ENCODE measurements at places on chromosomes 2 and 18.

GRCh38 chr2:151262629-151263028 is 966 bp upstream of the RBM43 start:
- no peak for DNase-seq

DNA sequence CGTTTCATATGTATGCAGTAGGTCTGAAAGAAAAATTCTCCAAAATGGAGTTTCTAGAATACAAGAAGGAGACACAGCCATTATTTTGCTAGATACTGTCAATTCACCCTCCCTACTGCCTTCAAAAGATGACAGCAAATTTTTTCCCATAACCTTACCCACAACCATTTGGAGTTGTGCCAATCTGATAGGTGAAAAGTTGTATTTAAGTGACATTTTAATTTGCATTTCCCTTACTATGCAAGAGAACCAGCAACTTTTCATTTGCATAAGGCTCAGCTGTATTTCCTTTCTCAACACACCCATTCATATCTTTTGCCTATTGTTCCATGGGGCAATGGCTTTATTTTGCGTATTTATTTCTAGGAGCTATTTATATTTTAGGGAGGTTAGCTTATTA is 31.4 kb upstream of the IL18RAP start:
- no peak for DNase-seq

- DNase-seq, result no peak
These were observed 49.4 kb downstream of the HNMT start for GRCh38 chr2:138013639-138014038.

GRCh38 chr2:99808361-99809200 is 318.8 kb upstream of the REV1 start:
- no peak for DNase-seq

DNA sequence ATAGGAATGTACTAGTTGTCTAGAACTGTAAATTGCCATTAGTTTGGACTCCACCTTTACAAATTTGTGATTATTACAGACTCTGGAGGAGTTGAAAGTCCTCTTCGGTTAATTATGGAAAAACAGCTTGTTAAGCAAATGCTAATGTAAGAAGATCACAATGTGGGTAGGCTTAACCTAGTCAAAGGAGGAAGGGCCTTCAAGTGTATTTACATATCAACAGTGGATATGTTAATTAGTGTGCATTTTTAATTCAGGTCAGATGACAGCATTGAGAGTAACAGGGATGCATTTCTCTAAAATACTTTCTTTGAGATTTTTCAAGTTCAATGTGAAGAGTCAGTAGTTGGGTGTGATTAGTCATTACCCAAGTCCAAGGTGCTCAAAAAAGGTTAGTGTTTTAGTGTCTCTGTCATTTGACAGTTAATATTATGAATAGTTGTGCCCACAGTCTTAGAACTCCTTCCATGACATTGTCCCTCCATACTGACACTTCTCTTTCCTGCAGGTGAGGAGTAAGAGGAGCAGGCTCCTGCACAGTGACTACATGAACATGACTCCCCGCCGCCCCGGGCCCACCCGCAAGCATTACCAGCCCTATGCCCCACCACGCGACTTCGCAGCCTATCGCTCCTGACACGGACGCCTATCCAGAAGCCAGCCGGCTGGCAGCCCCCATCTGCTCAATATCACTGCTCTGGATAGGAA is 28.0 kb downstream of the CD28 start:
- DNase-seq, result no peak

DNA sequence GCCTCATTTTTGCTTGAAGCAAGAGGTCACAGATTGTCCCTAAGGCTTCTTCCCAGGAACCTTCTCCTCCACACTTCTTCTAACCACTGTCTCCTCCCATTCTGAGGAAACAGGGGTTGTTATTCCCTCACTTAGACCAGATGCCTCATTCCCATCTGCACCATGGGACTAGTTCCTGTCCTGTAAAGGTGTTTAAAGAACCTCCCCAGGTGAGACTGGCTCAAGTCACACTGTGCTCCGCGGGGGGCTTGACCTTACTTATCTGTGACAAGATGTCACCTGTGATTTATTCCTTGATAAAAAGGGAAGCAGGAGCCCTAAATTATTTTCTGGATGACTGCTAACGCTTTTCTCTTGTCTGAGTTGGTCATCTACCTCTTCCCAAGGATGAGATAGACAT is 8.2 kb upstream of the CDH2 start:
- DNase-seq, result no peak

DNA sequence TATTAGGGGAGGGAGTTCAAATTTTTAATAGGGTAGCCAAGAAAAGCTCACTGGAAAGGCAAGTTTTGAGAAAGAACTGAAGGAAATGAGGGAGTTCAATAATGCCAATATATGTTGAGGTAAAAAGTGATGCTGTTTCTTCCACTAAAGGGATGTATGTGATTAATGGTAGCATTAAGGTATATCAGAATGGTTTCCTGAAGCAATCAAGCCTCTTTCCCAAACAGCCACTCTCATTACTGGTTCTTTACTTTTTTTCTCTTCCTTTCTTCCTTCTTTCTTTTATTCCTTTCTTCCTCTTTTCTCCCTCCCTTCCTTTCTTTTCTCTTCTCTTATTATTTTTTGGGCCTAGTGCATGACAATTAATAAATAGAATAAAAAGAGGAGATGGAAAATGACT is 433.5 kb downstream of the SATB2 start:
- DNase-seq, result no peak

DNA sequence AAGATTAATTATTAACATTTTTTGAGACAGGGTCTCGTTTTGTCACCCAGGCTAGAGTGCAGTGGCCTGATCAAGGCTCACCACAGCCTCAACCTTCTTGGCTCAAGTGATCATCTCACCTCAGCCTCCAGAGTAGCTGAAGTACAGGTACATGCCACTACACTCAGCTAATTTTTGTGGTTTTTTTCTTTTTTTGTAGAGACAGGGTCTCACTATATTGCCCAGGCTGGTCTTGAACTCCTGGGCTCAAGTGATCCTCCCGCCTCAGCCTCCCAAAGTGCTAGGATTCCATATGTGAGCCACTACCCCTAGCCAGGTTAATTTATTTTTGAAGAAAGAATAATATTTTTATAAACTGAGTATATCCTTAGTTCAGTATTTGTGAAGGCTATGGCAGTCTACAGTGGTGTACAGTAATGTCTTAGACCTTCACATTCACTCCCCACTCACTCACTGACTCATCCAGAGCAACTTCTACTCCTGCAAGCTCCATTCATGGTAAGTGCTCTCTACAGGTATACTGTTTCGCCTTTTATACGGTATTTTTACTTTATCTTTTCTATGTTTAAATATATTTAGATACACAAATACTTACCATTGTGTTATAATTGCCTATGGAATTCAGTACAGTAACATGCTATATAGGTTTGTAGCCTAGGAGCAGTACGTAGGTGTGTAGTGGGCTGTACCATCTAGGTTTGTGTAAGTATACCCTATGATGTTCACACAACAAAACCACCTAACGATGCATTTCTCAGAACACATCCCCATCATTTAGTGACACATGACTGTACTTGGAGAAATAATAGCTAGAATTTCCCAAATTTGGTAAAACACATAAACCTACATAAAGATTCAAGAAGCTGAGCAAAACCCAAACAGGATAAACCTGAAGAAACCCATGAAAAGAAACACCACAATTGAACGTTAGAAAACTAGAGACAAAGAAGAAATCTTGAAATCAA is 38.6 kb downstream of the MGAT4A start:
- DNase-seq, result no peak

DNA sequence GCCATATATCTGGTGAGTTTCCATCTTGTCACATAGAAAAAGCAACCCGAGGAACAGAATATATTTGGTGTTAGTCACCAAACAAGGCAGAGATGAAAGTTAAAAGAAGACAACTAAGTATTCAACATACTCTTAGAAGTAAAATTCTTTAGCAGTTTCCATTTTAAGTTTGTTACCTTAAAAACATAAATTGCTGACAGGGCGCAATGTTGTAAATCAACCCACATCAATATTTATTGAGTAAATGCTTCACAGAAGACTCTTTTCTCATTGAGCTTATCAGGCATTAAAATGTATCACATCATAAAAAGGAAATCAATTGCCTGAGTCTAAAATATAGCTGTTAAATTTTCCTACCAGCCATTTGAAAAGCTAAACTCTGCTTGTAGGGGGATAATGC is 603.0 kb downstream of the FBXO15 start:
- DNase-seq, result no peak

DNA sequence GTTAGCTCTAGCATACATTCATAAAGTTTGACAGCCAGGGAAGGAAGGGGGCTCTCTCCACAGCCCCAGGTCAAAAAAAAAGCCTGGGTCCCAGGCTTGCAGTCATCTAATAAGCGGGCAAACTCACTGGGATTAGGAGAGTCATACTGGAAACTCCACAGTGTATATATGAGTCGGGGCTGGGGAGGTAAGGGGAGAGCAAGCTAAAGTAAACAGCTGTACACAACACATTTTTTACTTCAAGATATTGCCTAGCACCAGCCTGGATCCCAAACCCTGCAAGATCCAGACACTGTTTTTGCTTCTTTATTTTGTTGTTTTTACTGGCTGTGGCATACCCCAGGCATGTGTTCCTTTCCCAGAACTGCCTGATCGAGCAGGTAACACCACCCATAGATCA is 291.3 kb upstream of the TANK start:
- no peak for DNase-seq

GRCh38 chr18:62880673-62881364 is 165.5 kb downstream of the PHLPP1 start:
- DNase-seq, result no peak

GRCh38 chr2:19360966-19361321 is 2.5 kb upstream of the OSR1 start:
- DNase-seq, result no peak

DNA sequence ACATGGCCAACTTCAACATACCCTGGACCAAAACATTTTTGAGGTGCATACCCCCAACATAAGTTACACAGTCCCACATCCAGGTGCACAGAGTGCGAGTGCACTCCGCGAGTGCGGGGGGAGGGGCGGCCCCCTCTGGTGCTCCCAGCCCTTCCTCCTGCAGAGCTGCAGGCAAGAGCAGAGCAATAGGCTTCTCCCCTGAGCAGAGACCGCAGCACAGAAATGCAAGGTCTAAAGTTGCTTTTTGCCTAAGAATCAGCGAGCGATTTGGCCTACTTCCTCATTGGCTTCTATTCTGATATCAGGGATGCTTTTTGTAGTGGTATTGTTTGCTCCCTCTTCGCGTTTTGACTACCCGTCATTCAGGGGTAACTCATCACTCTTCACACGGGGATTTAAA is 40.6 kb downstream of the BOLA3 start:
- no peak for DNase-seq

DNA sequence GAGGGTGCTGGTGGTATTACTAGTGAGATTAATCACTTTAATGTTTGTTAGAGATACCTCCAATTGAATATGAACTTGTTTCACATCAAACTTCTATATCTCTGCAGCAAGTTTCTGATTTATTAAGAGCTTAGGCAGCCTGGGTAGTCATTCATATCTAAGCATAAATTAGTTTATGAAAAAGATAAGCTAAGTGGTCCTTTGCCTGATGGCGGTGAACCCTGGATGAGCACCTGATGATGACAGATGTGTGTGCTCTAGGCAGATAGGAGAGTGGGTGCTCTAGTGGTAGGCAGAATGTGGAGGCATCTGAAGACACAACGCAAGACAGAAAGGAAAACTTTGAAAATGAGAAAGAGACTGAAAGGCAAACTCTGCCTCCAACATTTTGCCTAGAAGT is 5.0 kb downstream of the FKBP7 start:
- DNase-seq, result no peak

GRCh38 chr18:848062-848861 is 36.2 kb upstream of the YES1 start:
- DNase-seq, result no peak

GRCh38 chr2:16626997-16627605 is 38.5 kb downstream of the CYRIA start:
- peak; percentile 31 for DNase-seq

DNA sequence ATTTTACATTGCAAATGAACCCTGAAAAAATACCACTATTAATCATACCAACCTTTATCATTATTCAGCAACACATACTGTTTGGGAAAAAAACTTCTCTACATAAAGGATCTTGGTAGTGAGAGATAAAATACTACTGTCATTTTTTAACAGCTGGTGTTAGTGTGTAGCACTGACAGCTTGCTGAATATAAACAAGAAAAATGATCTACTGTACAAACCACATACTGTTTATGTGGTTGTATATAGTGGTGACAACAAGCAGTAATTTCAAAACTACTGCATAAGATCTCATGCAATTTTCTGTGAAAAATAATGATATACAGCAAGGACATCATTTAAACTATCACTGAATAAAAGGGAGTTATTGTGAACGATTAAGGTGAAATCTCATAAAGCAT is 601.2 kb downstream of the LRP1B start:
- no peak for DNase-seq

DNA sequence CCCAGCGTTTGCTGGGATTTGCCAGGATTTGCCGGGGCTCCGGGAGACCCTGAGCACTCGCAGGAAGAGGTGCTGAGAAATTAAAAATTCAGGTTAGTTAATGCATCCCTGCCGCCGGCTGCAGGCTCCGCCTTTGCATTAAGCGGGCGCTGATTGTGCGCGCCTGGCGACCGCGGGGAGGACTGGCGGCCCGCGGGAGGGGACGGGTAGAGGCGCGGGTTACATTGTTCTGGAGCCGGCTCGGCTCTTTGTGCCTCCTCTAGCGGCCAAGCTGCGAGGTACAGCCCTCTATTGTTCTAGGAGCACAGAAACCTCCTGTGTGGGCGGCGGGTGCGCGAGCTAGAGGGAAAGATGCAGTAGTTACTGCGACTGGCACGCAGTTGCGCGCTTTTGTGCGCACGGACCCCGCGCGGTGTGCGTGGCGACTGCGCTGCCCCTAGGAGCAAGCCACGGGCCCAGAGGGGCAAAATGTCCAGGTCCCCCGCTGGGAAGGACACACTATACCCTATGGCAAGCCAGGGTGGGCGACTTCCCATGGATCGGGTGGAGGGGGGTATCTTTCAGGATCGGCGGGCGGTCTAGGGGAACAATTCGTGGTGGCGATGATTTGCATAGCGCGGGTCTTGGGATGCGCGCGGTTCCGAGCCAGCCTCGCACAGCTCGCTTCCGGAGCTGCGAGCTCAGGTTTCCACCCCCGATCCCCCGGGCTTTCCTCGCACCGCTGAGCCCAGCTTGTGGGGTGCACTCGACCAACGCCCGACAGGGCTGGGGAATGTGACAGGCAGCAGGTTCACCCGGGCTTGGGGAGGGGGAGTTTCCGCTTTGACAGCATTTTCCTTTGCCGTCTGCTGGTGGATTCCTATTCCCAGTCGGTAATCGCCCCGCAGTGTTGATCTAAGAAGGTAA is 2.8 kb downstream of the ONECUT2 start:
- DNase-seq, result peak; percentile 71

- DNase-seq, result no peak
These were observed 35.2 kb upstream of the NAPG start for GRCh38 chr18:10490401-10491165.

DNA sequence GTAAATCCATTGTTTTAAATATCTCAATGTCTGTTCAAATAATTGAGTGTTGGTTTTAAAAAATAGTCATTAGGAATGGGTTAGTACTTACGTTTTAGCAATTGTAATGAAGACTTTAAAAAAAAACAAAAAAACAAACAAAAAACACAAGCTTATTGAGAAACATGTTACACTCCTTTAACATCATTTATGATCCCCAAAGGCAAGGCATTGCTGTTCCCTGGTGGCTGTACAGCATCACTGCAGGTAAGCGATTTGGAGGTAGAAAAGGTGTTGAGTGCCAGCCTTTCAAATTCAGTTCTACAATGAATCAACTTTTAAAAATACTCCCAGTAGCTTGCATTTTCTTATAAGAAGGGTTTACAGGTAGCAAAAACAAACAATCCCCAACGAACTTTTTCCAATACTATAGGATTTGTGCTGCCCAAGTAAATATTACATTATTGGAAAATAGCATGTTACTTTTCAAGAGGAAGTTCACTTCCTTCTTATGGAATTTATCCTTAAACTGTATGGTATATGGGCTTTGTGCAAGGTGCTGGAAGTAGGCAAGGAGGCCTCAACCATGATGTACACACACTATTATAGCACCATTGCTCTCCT is 27.5 kb downstream of the CNRIP1 start:
- no peak for DNase-seq

All from NCI-H774 (cell line).